ENCODE measurements at places on chromosomes 13 and 19. TPM values are rescaled to one million over a fixed set of nuclear protein-coding genes. Genes with fewer than 3 reads are reported as not detected.

CLEC17A gene
- 0.20 TPM for total RNA-seq

ZNF582 gene
- 6.2 TPM for total RNA-seq

ATP4A gene
- not detected for total RNA-seq

OR7C1 gene
- 0.05 TPM for total RNA-seq

GAPDHS gene
- not detected for total RNA-seq

C1QTNF9B gene
- total RNA-seq, result not detected

SLC25A42 gene
- total RNA-seq, result 30.6 TPM

KCNN1 gene
- total RNA-seq, result 1.7 TPM

MAP3K10 gene
- 14.9 TPM for total RNA-seq

- DNase-seq, result no peak
Observed at GRCh38 chr13:107170270-107170931, 602.5 kb upstream of the ARGLU1 start.

GRCh38 chr13:73966331-73966730, 167.9 kb downstream of the KLF12 start:
- no peak for DNase-seq

- no peak for DNase-seq
Observed at GRCh38 chr19:3684817-3685410, 15.4 kb downstream of the PIP5K1C start.

DNA sequence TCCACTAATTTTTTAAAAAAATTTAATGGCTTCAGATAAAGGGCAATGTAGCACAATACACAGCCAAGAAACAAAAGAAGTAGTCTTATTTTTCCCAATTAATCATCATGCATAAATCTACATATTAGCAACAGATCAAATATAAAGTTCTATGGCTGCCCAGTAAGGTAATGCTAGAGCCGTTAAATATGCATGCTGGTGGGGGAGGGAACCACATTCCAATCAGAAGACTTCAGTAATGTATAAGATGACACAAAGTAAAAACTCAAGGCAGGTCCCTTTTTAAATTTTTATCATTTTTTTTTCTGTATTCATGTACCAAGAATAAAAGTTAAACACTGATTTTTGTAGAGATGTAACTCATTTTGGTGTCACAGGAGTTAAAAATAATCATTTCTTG, 62.0 kb downstream of the MPHOSPH8 start:
- no peak for DNase-seq

GRCh38 chr13:112601371-112601770, 13.4 kb upstream of the TUBGCP3 start:
- no peak for DNase-seq

- no peak for DNase-seq
Observed at GRCh38 chr19:16032509-16033135, 43.7 kb upstream of the TPM4 start.

GRCh38 chr19:6481541-6482342, at the start of gene DENND1C:
TSS of gene DENND1C (minus strand) at chr19:6481787. CDS start at chr19:6481695, 92 bp downstream.
- no peak for DNase-seq

DNA sequence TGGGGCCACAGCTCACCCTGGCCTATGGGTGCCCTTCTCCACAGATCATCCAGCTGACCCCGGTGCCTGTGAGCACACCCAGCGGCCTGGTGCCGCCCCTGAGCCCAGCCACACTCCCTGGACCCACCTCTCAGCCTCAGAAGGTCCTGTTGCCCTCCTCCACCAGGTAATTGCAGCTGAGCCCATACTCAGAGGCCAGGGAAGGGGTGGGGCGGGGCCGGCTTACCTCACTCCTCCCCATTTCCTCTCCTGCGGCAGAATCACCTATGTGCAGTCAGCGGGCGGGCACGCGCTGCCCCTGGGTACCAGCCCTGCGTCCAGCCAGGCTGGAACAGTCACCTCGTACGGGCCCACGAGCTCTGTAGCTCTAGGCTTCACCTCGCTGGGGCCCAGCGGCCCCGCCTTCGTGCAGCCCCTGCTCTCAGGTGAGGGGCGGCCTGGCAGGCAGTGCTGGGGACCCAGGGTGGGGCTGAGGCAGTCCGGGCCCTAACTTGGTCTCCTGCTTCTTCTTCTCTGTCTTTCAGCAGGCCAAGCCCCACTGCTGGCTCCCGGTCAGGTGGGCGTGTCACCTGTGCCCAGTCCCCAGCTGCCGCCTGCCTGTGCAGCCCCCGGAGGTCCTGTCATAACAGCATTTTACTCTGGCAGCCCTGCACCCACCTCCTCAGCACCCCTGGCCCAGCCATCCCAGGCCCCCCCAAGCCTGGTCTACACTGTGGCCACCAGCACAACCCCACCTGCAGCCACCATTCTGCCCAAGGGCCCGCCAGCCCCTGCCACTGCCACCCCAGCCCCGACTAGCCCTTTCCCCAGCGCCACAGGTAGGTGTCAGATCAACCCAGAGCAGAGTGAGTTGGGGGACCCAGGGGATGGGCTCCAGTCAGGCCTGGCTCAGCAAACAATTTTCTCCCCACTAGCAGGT, 9.6 kb upstream of the PRR19 start:
- no peak for DNase-seq

GRCh38 chr19:8129061-8129618, 20.3 kb downstream of the FBN3 start:
- no peak for DNase-seq

DNA sequence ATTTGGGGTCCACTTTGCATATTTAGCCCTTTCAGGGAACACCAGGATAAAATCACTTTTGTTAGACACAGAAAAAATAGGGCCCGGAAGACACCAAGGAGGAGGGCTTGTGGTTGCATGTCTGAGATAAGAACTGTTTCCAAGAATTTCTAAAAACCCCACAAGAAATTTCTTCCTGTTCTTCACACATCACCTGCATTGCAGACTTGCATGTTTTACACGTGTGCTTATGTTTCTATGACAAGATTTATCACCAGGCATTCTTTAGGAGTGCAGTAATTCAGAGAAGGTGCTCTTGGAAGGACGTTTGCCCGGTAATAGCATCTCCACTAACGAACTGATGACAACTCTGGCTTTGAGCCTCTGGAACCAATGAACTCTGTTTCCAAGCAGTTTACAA, 7.1 kb upstream of the ACTL9 start:
- no peak for DNase-seq

DNA sequence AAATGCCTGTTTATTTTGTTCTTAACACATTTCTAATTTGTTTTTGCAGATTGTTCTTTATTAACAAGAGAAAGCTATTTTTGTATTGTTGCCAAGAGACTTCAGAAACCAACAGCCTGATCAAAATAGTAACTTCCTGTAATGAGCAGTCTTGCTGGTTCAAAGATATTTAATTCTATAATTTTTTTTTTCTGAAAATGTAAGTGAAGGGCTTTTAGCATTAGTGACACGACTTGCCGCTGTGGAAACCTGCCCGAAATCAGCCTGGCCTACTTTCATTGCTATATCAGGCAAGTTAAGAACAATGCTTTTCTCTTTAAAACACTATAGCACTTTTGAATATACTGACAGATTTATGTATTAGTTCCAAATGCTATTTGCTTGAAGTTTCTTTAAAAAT, 374.3 kb downstream of the EFNB2 start:
- DNase-seq, result no peak

DNA sequence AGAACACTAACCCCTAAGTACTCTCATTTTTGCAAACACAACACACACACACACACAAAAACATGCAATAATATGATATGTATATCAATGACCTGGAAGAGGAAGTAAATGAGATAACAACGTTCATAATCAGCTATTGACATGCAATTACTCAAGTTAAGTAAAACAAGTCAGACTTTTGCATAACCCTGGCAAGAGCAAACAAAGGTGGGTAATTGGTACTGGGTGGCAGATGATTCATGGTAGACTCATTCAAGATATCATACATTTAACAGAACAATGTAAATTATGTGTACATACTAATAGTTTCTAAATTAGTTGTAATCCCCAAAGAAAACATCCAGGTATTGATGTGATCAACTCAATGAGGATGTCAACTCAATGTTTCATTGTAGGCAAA, 508.8 kb downstream of the DACH1 start:
- DNase-seq, result no peak

GRCh38 chr13:93450191-93450621, 223.6 kb downstream of the GPC6 start:
- DNase-seq, result no peak

DNA sequence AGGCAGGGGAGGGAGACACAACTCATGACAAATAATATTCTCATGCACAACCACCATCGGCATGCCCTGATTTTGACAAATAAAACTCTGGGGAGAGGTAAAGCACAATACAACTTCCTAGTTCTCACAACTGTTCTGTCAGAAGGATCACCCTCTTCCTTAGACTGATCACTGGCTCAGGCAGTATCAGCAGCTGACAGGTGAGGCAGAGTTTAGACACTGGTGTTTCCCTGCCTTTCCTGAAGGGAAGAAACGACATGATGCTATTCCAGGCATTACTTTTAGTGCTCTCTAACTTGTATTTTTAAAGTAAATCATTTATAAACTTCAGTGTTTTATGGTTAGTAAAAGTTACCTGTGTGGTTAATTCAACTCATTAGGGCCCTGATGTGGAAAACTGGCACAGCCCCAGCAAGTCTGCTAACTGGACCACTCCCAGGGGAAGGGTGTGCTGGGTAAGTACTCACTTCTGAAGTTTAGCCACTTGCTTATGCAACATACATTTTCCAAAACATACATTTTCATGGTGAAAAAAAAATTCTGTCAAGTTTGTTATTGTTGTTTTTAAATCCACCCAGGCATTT, 82.8 kb downstream of the CRYL1 start:
- no peak for DNase-seq

DNA sequence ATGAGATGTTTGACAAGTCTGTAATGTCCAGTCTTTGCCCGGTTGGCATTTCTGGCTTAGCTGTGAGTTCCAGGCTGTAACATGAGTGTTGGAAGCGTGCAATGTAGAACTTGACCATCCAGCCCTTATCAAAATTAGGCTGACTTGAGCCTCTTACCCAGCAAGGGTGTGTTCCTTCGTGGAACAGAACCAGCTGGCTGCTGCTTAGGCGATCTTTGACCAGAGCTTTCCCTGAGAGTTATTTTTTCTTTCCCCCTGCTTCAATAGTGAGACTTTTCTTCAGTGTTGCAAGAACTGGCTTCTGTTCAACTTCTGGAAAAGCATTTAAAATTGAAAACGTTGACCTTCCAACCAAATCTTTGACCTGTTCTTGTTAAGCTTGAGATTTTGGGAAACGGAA, 6.5 kb downstream of the TNFSF13B start:
- peak; percentile 33 for DNase-seq

DNA sequence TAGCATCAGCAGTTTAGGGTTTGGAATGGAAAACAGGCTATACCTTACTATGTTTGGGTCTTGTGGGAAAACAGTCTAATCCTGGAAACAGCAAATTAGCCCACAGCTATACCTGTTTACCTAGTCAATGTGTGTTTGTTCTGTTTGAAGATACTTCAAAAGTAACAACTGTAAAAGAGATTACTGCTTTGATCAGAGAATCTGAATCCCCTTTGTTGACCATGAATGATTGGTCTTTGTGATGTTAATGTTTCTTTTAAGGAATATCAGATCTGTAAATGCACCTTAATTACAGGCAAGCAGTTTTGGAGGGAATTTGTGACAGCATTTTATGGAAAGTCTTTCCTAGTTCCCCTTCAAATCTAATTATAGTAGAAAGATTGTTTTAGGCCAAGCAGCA, 20.7 kb upstream of the KLF5 start:
- DNase-seq, result no peak

DNA sequence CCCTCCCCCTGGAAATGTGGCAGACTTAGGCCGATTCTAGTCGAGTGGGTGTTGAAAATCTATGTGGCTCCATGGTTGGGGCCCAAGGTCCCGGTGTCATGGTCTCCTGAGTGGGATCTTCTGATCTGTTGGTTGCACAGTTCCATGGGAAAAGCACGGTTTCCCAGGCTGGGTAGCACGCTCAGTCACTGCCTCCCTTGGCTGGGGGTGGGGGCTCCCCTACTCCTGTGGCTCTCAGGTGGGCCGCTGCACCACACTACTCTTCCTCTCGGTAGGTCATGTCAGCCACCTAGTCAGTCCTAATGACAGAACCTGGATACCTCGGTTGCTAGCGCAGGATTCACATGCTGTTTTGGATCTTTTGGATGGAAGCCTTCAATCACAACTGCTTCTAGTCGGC, 247.0 kb downstream of the SPRY2 start:
- no peak for DNase-seq

DNA sequence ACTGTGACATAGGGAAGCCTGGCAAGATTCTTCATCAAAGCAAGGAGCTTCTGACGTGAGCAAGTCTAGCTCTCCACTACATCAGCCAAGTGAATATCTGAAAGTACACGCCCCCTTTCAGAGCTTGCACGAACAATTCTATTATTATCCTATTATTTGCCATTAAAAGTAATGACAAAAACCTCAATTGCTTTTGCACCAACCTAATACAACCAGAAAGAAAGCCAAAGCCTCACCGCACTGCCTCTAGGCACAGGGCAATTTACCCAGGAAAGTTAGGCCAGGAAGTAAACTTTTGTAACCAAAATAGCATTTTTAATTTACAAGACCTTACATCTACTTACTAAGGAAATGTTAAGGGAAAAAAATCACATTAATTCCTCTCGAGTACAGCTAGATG, 41.2 kb downstream of the LATS2 start:
- no peak for DNase-seq

DNA sequence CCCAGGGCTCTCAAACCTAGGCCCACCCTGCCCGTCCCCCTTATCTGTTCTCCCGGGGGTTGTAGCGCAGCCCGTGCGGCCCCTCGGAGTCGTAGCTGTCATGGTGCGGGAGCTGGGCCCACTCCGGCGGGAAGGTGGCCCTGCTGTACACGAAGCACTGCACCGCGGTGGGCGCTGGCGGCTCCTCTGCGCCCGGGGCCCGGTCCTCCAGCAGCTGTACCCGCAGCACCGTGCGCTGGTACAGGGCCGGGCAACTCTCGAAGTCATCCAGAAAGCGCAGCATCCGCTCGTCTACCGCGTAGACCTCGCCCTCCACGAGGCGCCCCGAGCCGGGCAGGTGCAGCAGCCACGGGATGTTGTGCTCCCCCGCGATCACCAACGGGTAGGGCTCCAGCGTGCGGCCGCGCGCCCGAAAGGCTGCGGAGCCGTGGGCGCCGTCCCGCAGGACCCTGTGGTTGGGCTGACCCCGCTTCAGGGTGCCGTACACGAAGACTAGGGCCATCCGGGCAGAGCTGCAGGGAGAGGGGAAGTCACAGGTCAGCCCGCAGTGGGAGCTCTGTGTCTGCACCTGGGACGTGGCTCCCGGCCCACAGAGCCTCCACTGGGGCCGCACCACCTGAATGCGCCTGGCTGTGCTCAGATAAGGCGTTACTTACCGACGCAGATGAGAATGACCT, 56.4 kb downstream of the GGACT start:
- no peak for DNase-seq

DNA sequence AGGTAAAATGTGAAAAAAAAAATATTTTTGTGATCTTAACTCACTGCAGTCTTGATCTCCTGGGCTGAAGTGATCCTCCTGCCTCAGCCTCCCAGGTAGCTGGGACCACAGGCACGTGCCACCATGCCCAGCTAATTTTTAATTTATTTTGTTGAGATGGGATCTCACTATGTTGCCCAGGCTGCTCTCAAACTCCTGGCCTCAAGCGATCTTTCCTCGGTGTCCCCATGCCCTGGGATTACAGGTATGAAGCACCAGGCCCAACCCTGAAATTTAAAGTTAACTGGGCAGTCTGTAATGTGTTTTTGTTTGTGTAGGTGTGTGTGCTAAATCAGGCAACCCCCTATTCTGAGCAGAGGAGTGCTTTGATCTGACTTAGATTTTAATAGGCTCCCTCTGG, 3.4 kb upstream of the C5AR1 start:
- DNase-seq, result no peak

Data from ovary (tissue), 10 donors.